ENCODE measurements at places on chromosomes 4 and X. TPM values are rescaled to one million over a fixed set of nuclear protein-coding genes. Genes with fewer than 3 reads are reported as not detected.
A peak's percentile ranks its signal among the peaks of the same experiment; 100 is the strongest.

- no peak for DNase-seq
These were observed 107.6 kb downstream of the USP46 start for GRCh38 chr4:52551487-52551886.

GRCh38 chr4:74018116-74018515 is 19.6 kb upstream of the CXCL5 start:
- DNase-seq: no peak

GRCh38 chr4:7218686-7219085 is 26.3 kb downstream of the SORCS2 start:
- no peak for DNase-seq

DNA sequence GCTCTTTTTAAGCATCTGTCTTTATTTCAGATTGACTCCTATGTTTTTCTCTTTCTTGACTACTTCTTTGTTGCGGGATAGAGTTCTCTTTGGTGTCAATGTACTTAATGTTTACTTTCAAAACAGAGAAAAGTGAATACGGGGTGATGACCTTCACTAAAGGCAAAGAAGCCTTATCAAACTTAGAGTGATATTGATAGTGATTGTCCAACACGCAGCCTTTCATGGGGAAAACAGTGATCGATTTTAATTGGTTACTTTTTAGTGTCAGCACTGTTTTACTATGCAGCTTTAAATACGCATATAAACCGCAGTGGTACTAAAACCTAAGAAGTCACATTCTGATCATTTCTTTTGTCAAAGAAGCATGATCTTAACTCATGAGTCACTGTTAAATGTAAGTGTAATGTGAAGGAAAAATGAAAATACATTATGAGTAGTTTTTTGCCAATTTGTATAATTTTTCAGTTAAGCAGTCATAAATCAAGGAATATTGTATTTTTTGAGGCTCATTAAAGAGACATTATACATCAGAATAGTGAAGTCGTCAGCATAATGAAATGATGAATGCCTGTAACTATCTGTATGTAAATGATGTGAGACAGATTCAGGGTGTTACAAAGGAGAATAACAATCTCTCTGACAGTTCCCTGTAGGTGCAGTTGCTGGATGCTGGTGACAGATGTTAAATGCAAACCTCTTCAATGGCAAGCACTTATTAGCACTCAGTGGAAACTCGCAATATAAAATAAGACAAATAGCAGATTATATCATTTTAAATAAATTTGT is 2082.8 kb upstream of the TENM3 start:
- no peak for DNase-seq

GRCh38 chr4:113821856-113822255 is 60.3 kb upstream of the CAMK2D start:
- DNase-seq: no peak

DNA sequence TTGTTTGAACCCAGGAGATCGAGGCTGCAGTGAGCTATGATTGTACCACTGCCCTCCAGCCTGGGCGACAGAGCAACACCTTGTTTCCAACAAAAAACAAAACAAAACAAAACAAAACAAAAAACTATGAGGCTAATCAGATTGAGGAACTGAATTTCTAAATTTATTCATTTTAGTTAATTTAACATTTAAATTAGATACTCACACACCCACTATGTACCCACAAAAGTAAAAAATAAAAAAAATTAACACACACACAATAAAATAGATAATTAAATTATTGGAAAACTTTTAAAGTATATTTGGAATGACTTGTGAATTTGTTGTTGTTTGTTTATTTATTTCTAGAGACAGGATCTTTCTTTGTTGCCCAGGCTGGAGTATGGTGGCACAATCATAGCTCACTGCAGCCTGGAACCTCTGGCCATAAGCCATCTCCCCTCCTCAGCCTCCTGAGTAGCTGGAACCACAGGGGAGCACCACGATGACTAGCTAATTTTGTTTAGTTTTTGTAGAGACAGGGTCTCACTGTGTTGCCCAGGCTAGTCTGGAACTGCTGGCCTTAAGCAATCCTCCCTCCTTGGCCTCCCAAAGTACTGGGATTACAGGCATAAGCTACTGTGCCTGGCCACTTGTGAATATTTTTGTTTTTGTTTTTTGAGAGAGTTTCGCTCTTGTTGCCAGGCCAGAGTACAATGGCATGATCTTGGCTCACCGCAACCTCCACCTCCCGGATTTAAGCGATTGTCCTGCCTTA is 9.8 kb upstream of the ZNF157 start:
- DNase-seq: no peak

DNA sequence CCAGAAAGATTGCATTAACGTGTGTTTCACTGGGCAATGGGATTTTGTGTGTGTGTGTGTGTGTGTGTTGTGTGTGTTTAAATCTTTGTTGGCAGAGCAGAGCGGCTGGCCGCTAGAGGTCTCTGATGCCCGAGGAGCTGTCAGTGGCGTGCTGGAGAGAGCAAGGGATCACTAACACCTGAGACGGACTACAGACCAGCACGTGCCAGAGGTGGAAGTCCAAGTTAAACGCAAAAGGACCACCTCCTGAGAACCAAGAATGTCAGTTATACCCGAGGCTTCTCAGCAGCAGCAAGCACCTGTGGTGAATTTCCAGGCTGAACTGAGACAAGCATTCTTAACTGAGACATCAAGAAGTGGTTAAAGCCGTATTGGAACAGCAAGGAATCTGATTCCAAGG is 9.0 kb upstream of the SLC25A14 start:
- DNase-seq: peak; percentile 10

DNA sequence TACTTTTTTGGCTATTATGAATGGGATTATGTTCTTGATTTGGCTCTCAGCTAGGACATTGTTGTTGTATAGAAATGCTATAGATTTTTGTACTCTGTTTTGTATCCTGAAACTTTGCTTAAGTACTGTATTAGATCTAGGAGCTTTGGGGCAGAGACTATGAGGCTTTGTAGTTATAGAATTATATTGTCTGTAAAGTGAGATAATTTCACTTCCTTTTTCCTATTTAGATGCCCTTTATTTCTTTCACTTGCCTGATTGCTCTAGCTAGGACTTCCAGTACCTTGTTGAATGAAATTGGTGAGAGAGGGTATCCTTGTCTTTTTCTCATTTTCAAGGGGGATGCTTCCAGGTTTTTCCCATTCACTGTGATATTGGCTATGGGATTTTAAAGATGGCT is 28.1 kb downstream of the ADAM29 start:
- no peak for DNase-seq

- DNase-seq: peak; percentile 22
These were observed at the start of gene COL25A1 for GRCh38 chr4:109302361-109303139. COL25A1 (minus strand) TSS chr4:109302658.

- DNase-seq: no peak
These were observed 134.6 kb downstream of the HMX1 start for GRCh38 chr4:8737075-8737474.

The GPR50 gene
- total RNA-seq: not detected

The ARHGAP6 gene
- total RNA-seq: not detected

The F8A3 gene
- total RNA-seq: 1.6 TPM

The TBC1D9 gene
- total RNA-seq: 1.2 TPM

The SLITRK2 gene
- total RNA-seq: not detected

Data from T-cell (primary cell).